Activated naive CD4-positive, alpha-beta T cell treated with anti-CD3 and anti-CD28 coated beads for 36 hours (primary cell): ENCODE measurements at places on chromosomes 2 and 18.

DNA sequence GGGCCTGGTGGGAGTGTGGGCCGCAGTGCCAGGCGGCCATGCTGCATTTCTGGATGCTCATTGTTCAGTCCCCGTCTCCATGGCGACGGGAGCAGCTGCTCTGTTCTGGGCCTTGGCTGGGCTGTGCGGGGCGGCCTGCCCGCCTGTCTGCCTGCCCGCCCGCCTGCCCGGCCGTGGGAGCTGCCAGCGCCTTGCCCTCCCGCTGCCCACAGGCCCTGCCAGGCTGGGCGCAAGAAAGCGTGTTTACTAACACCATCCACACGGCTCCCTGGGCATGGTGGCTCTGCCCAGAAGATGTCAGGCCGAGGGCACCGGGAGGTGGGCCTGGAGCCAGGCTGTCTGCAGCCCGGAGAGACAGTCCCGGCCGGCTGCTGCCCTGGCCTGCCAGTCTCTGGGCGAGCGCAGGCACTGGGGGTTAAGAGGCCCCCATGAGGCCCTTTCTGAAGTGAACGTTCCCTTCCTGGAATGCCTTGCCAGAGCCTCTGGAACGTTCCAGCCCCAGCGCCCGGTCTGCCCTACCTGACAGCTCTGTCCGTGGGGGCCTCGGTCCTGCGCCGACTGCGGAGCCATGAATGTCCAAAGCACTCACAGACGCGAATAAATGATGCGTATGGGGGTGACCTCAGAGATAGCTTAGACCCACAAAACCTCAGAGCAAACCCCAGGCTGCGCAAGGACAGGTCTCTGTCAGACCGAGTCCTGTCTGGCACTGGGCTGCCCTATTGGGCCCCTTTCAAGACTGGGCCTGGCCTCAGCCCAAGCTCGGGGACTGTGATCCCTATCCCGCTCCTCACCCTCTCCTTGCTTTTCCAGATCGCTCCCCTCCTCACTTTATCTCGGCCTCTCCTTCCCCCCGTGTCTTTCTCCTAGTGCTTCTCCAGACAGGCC lies 44.3 kb downstream of the MYCN start:
- no peak for DNase-seq

- DNase-seq: peak; percentile 45
Observed at GRCh38 chr2:157899125-157899839, 23.2 kb upstream of the ACVR1 start.

DNA sequence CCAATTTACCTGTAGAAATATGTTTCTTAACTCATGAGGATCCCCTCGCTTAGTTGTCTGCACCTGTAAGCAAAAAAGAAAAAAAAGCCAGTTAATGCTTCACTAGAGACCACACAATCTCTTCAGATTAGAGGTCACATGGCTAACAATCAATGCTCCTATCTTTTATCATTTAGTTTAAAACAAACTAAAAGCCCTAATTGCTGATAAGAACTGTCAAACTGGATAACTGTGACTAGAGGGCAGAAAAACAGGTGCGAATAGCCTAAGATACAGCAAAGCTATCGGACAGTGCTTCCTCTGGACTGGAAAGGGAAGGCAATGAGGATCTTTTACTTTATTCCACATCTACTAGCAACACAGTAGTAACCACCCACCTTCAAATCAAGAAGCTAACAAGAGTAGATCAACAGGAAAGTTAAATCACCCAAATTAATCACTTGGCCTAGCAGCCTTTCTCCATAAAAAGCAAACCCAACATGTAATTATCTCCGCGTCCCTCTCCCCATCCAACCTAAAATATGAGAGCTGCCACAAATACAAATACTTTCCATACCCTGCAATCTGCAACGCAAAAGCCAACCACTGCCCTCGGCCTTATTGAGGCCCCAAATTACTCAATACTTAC lies 734 bp downstream of the SLC25A12 start:
- no peak for DNase-seq

GRCh38 chr18:5414546-5414945 lies 119.0 kb upstream of the ZBTB14 start:
- no peak for DNase-seq

DNA sequence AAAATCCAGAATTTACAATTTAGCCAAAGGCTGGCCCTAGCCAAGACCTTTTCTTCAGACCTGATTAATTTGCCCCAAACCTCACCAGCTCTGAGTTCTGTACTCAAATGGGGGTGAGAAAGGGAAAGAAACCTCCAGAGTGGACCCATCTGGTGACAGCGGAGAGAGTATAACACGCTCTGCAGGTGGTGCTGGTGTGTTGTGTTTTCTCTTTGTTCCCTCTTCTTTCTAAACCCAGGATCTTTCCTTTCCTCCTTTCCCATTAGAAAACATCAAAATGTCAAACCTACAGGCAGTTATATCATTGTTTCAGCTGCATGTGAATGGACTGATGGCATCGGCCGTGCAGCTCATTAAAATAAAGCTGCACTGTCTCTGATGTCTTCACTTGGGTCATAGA lies 253.2 kb upstream of the SP5 start:
- DNase-seq: no peak

GRCh38 chr2:84288293-84288692 lies 170.8 kb downstream of the SUCLG1 start:
- DNase-seq: no peak

DNA sequence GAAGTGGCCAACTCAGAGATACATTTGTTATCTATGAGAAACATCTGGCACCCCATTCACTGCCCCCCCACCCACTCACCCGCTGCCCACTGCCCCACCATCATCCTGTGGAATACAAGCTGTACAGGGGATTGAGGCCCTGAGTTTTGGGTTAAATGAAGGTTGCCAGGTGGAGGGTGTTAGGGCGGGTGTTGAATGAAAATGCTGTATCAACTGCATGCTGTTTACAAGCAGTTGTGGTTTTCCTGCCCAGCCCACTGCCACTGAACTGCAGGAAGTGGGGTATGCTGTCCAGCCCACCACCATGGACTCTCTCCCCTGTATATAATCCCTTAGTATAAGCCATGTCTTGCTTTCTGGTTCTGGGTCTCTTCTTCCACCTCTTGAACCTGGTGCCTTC lies 481.9 kb downstream of the METTL4 start:
- DNase-seq: no peak

DNA sequence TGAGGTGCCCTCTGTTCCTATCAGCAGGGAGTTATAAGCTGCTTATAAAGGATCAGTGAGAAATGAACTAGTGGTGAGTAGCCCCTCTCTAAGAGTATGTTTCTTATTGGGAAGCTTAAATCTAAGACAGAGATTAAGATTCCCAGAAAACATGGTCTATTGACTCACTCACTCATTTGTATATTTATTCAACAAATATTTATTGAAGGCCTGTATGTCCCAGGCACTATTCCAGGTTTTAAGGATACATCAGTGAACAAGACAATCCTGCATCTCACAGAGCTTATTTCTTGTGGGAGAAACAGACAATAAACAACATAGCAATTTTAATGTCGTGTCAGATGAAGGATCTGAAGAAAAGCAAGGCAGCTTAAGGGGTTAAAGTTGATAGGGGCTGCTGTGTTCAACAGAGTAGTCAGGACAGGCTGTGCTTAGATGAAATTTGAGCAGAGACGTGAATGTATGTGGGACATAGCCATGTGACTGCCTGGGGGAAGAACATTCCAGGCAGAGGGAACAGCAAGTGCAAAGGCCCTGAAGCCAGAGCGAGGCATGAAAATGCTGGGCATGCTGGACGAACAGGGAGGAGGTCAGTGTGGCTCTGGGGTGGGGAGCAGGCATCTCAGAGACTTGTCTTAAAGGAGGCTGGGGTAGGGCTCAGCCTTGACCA lies 14.8 kb upstream of the PSD4 start:
- no peak for DNase-seq

- peak; percentile 69 for DNase-seq
Observed at GRCh38 chr2:23452853-23453420, 68.0 kb downstream of the KLHL29 start.

GRCh38 chr18:63207143-63207790 lies 112.3 kb downstream of the BCL2 start:
- DNase-seq: peak; percentile 50

DNA sequence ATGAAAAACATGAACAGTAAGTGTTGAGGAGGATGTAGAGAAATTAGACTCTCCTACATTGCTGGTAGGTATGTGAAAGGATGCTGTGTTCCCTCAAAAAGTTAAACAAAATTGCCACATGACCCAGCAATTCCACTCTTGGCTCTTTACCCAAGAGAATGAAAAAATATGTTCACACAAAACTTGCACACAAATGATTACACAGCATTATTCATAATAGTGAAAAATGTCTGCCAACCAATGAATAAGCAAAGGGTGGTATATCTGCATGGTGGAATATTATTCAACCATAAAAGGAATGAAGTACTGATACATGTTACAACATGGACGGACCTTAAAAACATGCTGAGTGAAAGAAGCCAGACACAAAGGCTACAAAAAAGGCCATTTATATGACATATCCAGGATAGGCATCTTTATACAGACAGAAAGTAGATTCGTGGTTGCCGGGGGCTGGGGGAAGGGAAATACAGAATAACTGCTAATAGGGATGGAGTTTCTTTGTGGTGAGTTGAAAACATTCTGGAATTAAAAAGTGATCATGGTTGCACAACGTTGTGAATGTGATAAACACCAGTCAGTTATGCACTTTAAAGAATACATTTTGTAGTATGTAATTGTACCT lies 85.4 kb upstream of the MYO3B start:
- no peak for DNase-seq

GRCh38 chr18:51251625-51252024 lies 54.1 kb upstream of the MEX3C start:
- no peak for DNase-seq

- DNase-seq: no peak
Observed at GRCh38 chr2:24708537-24709152, 84.5 kb downstream of the PTRHD1 start.

GRCh38 chr2:68425503-68425902 lies 41.6 kb downstream of the FBXO48 start:
- DNase-seq: no peak

GRCh38 chr2:99776906-99777646 lies 287.3 kb upstream of the REV1 start:
- DNase-seq: no peak

DNA sequence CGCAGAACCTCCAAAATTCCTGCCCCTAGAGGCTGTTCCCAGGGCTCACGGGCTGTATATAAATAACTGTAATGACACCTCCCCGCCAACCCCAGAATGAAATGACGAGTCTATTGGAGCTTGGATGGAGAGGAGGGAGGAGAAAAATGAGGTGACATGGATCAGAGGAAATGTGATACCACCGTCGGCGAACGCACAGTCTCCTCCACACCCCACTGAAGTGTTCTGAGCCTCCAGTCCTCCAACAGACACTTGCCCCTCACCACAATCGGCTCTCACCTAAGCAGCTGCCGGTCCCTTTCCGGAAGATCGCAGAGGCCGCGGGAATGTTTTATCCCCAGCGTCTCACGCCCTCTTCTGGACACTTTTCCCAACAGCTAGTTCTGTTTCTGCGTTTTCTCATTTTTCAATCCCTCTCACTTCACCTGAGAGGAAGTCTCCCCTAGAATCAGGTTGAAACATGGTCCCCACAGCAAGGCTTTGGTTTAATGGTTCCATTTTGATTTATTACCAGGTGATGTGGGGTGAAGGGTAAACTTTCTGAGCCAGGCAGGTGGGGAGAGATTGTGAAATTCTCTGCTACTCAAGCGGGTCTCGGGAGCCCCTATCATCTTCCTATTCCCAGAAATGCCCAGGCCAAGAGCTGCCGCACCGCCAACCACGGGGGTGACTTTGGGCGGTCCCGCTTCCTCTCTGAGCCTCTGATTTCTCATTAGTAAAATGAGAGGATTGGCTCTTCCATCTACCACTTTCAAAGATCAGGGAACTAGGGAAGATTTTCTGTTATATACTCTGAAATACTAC lies 9.1 kb upstream of the MYO5B start:
- DNase-seq: peak; percentile 47

- no peak for DNase-seq
Observed at GRCh38 chr2:173393186-173393585, 38.5 kb downstream of the CDCA7 start.

DNA sequence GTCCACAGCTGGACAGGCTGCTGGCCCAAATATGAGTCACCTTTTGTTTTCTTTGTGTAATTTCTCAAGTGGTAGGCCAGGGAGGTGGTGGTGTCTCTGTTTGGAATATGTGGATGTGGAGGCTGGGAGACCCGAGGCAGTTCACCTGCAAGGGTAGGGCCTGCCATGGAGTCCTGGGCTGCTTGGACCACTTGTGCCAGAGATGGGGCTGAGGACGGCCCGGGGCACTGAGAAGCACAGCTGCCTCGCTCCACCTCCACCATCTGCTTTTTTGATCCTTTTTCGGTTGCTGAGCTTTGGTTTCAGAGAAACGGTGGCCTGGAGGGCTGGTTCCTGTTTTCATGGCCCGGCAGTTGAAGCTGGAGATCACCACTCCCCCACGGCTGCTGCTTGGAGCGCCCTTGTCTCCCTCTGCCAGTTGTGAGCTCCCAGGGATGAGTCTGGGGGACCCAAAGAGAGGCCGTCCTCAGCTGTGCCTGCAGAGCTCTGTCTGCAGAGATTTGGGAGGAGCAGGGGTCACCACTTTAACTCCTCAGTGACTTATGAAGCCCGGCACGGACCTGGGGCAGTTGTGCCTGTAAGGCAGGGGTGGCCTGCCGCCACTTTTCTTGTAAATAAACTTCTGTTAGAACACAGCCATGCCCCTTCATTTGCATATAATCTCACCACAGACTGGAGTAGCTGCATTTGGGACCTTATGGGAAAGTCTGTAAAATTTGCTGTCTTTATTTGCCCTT lies 67.6 kb upstream of the MCFD2 start:
- no peak for DNase-seq

DNA sequence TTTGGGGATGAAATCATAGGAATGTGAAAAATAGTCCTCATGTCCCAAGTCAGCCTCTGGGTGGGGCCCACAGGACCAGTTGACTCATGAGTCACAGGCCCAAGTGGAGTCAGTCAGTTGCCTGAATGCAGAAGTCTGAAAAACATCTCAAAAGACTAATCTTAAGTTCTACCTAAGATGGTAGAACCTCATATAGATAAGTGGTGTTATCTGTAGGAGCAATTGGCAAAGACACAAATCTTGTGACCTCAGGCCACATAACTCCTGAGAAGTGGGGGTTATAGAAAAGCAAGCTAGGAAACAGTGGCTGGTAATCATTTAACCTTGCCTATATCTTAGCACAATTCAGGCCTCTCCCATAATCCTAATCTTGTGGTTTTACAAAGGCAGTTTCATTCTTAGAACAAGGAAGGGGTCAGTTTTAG lies 257.1 kb upstream of the SPOPL start:
- no peak for DNase-seq

GRCh38 chr2:238852206-238852869 lies 4.5 kb downstream of the TWIST2 start:
- no peak for DNase-seq

GRCh38 chr2:188746727-188747126 lies 227.4 kb upstream of the COL3A1 start:
- DNase-seq: no peak

DNA sequence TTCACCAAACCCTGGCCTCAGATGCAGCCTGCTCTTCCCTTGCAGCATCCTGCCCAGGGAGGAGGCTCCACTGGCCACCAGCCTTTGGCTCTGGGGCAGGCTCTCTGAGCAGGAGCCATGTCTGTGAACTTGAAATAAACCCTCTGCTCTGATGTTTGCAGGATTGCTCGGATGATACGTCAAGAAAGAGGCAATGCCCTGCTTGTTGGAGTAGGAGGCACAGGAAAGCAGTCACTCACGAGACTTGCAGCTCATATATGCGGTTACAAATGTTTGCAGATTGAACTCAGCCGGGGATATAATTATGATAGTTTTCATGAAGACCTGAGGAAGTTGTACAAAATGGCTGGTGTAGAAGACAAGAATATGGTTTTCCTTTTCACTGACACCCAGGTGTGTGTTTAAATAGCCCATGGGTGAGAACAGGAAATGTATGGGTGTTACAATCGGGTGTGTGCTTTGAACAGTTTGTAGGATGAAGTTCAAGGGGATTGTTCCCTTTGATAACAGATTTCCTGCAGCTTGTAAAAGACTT lies 177.9 kb downstream of the DNAH6 start:
- DNase-seq: peak; percentile 41
